ENCODE measurements at places on chromosomes 11 and 22. TPM values are rescaled to one million over a fixed set of nuclear protein-coding genes. Genes with fewer than 3 reads are reported as not detected.

PRAME gene
- total RNA-seq = 0.37 TPM

MS4A3 gene
- total RNA-seq = not detected

TEX54 gene
- not detected for total RNA-seq

CTSF gene
- total RNA-seq = 15.4 TPM

ASCL2 gene
- total RNA-seq = not detected
